ENCODE measurements at places on chromosomes 12 and 14.

- no peak for DNase-seq
Measured at GRCh38 chr12:119115296-119115905, 63.3 kb upstream of the HSPB8 start.

GRCh38 chr12:75271576-75271975, 58.5 kb downstream of the CAPS2 start:
- DNase-seq: no peak

DNA sequence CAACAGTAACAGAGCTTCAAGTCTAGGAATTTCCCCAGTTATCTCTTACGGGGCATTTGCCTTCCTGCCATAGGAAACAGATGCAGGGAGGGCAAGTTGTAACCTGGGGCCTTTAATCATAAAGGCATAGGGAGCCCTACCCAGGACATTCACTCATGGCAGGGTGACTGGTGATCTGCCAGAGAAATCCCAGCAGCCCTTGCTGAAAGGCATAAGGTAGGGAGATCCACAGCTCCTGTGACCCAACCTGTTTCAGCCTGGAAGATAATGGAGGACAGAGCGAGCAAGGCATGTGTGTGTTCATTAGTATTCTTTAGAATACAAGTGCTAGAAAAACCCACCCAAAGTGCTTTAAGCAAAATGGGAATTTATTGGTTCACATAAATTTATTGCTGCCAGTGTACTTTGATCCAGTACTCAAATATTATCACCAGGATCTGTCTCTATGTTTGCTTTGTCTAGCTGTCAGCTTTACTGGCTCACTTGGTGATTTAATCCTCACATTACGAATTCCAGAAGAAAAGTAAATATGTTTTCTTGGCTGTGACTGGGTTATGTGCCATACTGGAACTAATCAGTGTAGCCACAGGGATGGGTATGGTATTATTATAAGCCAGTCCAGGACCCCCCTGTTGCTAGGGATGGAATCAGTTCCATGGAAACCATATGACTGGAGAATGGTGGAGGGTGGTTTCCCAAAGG, 21.1 kb upstream of the AKAP6 start:
- no peak for DNase-seq

- DNase-seq: no peak
Measured at GRCh38 chr12:10718279-10718821, 4.8 kb downstream of the YBX3 start.

All from mesenteric fat pad (tissue), 1 donor.